Activated naive CD4-positive, alpha-beta T cell treated with anti-CD3 and anti-CD28 coated beads, Interleukin-2, amount 50 U/mL, for 72 hours (primary cell): ENCODE measurements at places on chromosomes 13 and 19.

- peak; percentile 53 for DNase-seq
Measured at GRCh38 chr19:49327878-49328544, 3.0 kb upstream of the SLC6A16 start.

GRCh38 chr19:13764821-13765394 is 586 bp downstream of the MRI1 start:
- no peak for DNase-seq

GRCh38 chr13:88235441-88235840 is 564.3 kb downstream of the SLITRK5 start:
- DNase-seq, result no peak

DNA sequence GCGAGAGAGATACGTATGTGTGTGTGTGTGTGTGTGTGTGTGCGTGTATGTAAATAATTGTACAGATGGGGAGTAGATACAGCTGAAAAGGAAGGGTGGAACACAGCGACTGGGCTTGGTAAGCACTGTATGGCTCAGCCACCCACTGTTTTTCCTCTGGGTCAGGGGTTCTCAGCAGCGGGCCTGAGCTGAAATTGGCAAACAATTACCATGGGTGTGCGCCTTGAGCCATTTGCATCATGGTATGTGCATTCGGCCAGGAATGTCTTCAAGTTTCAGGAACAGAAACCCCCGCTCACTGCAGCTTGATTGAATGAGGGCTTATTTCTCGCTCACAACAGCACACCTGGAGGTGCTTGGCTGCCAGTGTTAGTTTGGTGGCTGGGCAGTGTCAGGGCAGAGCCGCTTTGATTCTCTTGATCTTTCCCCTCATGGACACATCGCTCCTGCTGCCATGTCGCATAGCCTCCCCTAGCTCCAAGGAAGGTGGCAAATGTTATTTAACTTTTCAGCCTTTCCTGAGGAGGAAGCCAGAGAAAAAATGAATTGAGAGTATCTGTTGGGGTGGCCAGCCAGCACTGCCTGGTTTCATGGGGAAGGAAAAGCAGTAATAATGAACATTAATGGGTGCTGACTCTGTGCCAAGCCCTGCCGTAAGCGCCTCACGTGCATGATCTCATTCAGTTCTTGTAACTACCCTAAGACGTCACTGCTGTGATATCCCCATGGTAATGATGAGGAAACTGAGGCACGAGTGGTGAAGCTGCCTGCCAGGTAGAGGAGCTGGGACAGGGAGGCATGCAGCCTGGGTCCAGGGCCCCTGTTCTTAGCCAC is 126.9 kb downstream of the SIPA1L3 start:
- DNase-seq, result no peak
